ENCODE measurements at places on chromosomes 7 and 10.

GRCh38 chr7:37391791-37392672 lies 56.6 kb downstream of the ELMO1 start:
- H3K4me1 ChIP-seq = peaks cover 55% of the 10 kb centered on the region
- no peaks in the 10 kb centered on the region for H3K27me3 ChIP-seq
- DNase-seq = no peak
- no peaks in the 10 kb centered on the region for H3K36me3 ChIP-seq

- no peak for DNase-seq
- H3K27me3 ChIP-seq = no peaks in the 10 kb centered on the region
- H3K27ac ChIP-seq = no peak overlapping the region
Observed at GRCh38 chr7:101093906-101094305, 8.6 kb downstream of the TRIM56 start.

DNA sequence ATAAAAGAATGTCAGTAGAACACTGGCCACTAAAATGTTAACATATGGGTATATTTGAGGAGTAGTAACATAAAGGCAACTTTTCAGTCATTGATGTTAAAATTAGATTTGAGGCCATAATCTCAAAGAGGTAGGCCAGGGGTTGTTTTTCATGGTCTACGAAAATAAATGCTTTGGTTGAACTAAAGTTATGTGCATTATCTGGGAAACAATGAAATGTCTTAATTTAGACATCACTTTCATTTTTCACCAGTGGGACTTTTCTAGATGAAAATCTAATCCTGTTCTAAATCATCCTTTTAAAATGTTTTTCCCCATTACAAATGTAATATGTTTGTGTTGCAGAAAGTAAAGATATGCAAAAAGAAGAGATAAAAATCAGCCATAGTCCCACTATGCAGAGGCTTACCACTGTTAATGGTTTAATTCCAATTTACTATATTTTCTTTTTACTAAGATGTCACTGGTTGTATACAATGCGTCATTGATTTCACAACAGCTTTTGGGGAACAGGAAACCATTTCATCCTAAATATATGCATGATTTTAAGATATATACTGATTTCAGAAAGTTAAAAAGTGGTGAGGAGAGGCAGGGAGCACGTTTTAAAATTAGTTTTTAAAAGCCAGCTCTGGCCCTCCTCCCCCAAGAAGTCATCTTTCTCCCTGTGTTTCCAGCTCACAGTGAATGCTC lies 64.3 kb downstream of the ARID5B start:
- no peak for DNase-seq
- no peaks in the 10 kb centered on the region for H3K27me3 ChIP-seq

DNA sequence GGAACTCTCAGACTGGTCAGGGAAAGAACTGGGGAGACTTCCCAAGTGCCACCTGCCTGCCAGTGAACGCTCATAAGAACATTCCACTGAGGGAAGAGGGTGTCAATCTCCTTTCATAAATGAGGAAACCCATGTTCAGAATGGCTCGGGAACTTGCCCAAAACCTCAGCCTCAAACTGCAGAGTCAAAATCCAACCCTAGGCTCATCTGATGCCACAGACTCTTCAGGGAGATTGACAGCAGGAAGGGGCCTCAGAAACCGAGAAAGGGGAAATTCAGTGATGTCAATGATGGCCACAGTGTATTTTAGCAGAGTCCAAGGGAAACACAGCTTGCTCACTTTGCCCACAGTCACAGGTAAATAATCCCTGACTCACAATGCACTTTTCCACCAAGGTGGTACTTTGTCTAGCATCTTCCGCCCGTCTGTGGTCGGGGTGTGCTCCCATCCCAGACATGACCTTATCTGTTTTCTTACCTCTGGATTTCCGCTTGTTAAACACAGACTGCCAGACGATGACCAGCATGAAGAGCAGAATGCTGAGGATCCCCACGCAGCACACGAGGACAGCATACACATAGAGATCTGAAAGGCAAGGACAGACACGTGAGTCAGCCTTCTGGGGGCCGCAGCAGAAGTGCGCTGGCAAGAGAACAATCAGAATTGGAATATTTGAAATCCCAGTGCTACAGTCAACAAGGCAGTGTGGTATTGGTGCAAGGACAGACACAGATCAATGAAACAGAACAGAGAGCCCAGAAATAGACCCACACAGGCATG lies 38.4 kb downstream of the VSTM4 start:
- H3K36me3 ChIP-seq = peaks cover 4% of the 10 kb centered on the region
- no peak overlapping the region for H3K27ac ChIP-seq
- peak overlapping the region; percentile 16 for H3K4me3 ChIP-seq
- H3K27me3 ChIP-seq = peaks cover 25% of the 10 kb centered on the region
- DNase-seq = peak; percentile 11
- peaks cover 21% of the 10 kb centered on the region for H3K4me1 ChIP-seq

GRCh38 chr7:150371996-150372270 lies 3.3 kb downstream of the REPIN1 start:
- H3K4me1 ChIP-seq = peaks cover 50% of the 10 kb centered on the region
- H3K36me3 ChIP-seq = peaks cover 53% of the 10 kb centered on the region
- no peaks in the 10 kb centered on the region for H3K27me3 ChIP-seq
- H3K4me3 ChIP-seq = no peak overlapping the region

- DNase-seq = no peak
- no peaks in the 10 kb centered on the region for H3K4me1 ChIP-seq
- H3K27me3 ChIP-seq = peaks cover 42% of the 10 kb centered on the region
- H3K27ac ChIP-seq = no peak overlapping the region
- H3K36me3 ChIP-seq = no peaks in the 10 kb centered on the region
Observed at GRCh38 chr7:157079116-157079515, 59.6 kb upstream of the UBE3C start.

Data from stimulated activated naive B cell treated with anti-CD40 and anti-IgM and Interleukin-4, amounts not matched to agents 10 μg/mL and 1 μg/mL and 100 μg/mL, for 72 hours (primary cell).